ENCODE measurements at places on chromosomes 5 and 9.

- H3K36me3 ChIP-seq, result no peaks in the 10 kb centered on the region
- H3K27me3 ChIP-seq, result no peaks in the 10 kb centered on the region
- H3K4me3 ChIP-seq, result no peak overlapping the region
- no peaks in the 10 kb centered on the region for H3K4me1 ChIP-seq
- no peak overlapping the region for H3K27ac ChIP-seq
- DNase-seq, result no peak
Observed at GRCh38 chr5:170143091-170143490, 37.4 kb downstream of the FOXI1 start.

DNA sequence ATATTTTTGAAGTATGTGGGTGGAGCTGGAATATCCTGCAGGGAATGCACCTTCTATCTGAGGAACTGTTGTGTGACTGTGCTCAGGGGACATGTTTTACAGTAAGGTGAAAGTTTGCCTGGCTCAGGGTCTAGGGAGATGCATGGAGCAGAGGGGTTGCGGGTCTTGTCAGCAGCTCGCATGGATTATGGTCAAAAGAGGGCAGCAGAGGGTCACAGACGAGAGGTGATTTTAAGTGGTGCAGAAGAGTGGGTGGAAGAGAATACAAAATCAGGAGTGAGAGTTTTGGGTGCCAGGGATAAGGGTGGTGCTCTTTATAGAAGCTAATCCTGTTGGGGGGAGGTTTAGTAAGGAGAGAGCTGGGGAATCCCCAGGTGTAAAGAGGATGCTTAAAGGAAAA, 53.5 kb upstream of the GRIN3A start:
- no peak for DNase-seq
- no peaks in the 10 kb centered on the region for H3K27me3 ChIP-seq
- no peak overlapping the region for H3K4me3 ChIP-seq
- no peaks in the 10 kb centered on the region for H3K4me1 ChIP-seq
- H3K27ac ChIP-seq, result no peak overlapping the region
- no peaks in the 10 kb centered on the region for H3K36me3 ChIP-seq

DNA sequence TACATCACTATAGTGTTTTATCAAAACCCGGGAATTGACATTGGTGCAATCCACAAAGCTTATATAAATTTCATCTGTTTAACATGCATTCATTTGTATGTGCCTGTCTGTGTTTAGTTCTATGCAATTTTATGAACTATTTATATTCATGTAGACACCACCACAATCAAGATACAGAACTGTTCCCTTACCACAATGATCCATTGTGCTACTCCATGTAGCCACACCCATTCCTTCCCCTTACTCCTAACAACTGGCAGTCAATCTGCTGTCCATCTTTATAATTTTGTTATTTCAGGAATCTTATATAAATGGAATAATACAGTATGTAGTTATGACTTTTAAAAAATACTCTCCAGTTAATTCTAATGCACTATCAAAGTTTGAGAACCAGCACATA, 389.5 kb downstream of the HTR1A start:
- no peak overlapping the region for H3K4me3 ChIP-seq
- H3K4me1 ChIP-seq, result no peaks in the 10 kb centered on the region
- H3K27ac ChIP-seq, result no peak overlapping the region
- no peak for DNase-seq
- H3K36me3 ChIP-seq, result peaks cover 3% of the 10 kb centered on the region

DNA sequence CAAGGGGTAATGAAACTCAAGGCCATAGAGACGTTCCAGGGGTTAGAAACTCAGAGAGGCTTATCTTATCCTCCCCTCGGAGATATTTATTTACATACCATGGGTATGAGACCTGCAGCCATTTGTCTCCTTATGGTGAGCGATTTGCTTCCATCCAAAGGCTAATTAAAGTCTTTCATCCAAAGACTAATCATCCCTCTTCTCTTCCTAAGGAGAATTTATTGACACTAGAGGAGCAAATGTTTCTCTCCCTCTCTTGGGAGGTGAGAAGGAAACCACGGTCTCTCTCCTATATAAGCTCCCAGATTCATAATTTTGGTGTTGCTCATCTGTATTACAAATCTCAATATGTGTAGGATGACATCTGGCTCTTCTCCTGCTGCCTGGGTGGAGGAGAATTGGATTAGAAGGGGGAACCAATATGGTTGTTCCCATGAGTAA, 31.0 kb upstream of the RPS23 start:
- H3K4me3 ChIP-seq, result no peak overlapping the region
- H3K27ac ChIP-seq, result no peak overlapping the region
- no peaks in the 10 kb centered on the region for H3K4me1 ChIP-seq
- no peaks in the 10 kb centered on the region for H3K27me3 ChIP-seq
- DNase-seq, result no peak

- no peaks in the 10 kb centered on the region for H3K4me1 ChIP-seq
- DNase-seq, result no peak
- no peaks in the 10 kb centered on the region for H3K36me3 ChIP-seq
Observed at GRCh38 chr5:34571677-34572041, 84.5 kb upstream of the RAI14 start.

GRCh38 chr5:103469288-103470040, 93.1 kb downstream of the NUDT12 start:
- no peak overlapping the region for H3K27ac ChIP-seq
- no peak overlapping the region for H3K4me3 ChIP-seq
- DNase-seq, result no peak

- no peaks in the 10 kb centered on the region for H3K4me1 ChIP-seq
- no peaks in the 10 kb centered on the region for H3K36me3 ChIP-seq
- no peak for DNase-seq
Observed at GRCh38 chr9:91157883-91158282, 203.8 kb downstream of the AUH start.

DNA sequence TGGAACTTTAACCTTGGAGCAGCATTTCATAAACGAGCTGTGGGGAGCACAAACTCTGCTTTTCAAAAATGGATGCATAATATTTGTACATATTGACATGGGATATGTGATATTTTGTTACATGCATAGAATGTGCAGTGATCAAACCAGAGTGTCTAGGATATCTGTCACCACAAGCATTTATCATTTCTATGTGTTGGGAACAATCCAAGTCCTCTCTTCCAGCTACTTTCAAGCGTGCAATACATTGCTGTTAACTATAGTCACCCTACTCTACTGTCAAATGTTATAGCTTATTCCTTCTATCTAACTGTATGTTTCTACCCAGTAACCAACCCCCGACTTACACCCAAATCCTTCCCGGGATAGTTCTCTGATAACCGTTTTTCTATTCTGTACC, 15.0 kb upstream of the C5orf58 start:
- no peaks in the 10 kb centered on the region for H3K27me3 ChIP-seq
- H3K27ac ChIP-seq, result no peak overlapping the region
- DNase-seq, result no peak

DNA sequence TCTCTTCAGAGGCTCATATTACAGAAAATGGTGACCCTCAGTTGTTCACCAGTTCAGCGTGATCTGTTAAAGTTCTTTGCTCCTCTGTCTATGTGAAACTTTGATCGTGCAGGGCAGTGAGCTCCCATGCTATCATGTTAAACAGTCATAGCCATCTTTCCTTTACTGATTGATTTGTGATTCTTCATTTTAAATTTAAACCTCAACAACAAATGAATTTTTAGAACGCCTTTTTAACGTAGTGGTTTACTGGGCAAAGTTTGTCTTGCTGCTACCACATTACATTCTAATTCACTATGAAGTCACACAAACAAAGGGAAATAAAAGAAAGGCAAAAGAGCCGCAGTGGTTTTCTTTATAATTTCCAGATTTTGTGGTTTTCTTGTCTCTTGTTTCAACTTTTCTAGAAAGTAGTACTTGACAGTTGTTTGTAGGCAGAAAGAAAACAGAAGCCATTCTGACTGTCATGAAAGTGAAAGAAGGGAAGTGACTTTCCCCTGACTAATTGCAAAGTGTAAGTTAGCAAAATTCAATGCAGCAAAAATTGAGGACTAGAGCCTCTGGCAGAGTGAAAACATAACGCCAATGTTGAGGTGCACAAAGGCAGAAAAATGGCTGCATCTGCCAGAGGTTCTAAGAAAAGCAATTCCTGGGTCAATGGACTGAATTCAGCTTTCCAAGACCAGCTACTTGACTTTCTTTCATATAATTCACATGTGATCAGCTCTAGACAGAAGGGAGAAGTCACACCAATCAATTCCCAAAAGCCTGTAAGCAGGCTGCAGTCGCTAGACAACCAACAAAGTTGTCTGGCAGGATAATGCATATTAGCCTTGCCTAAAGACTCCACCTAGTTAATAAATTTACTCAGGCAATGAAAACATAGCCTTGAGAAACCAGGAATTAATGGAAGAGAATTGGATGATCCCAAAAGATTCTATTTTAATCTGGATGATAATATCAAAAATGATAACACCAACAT, 7.1 kb upstream of the IFNA6 start:
- H3K36me3 ChIP-seq, result no peaks in the 10 kb centered on the region
- H3K4me3 ChIP-seq, result no peak overlapping the region
- no peak overlapping the region for H3K27ac ChIP-seq
- H3K4me1 ChIP-seq, result no peaks in the 10 kb centered on the region

- H3K27me3 ChIP-seq, result no peaks in the 10 kb centered on the region
- peaks cover 21% of the 10 kb centered on the region for H3K36me3 ChIP-seq
- H3K27ac ChIP-seq, result no peak overlapping the region
- DNase-seq, result no peak
Observed at GRCh38 chr5:73901043-73901442, 275.0 kb downstream of the ARHGEF28 start.

- H3K27ac ChIP-seq, result no peak overlapping the region
- no peak for DNase-seq
- H3K4me1 ChIP-seq, result no peaks in the 10 kb centered on the region
- no peak overlapping the region for H3K4me3 ChIP-seq
Observed at GRCh38 chr9:88605512-88606362, 70.8 kb downstream of the NXNL2 start.

DNA sequence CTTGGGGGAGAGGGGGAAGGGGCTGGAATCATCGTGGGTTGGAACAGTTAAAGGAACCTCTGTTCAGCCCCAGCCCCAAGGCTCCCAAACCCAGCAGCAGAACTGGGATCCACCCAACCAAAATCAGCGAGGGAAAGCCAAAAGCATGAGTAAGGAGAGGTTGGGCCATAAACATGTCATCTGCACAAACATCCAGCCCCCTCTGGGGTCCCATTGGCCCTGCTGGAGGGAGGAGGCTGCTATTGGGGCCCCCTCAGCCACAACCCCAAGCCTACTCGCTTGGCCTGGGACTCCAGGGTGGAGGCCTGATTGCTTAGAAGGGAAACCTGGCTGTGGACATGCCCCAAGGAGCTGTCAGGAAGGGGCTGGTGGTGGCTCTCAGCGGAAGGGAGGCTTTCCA, 154.9 kb downstream of the FGF18 start:
- no peaks in the 10 kb centered on the region for H3K4me1 ChIP-seq
- no peak overlapping the region for H3K4me3 ChIP-seq
- H3K27me3 ChIP-seq, result no peaks in the 10 kb centered on the region
- no peak overlapping the region for H3K27ac ChIP-seq
- DNase-seq, result no peak
- no peaks in the 10 kb centered on the region for H3K36me3 ChIP-seq

DNA sequence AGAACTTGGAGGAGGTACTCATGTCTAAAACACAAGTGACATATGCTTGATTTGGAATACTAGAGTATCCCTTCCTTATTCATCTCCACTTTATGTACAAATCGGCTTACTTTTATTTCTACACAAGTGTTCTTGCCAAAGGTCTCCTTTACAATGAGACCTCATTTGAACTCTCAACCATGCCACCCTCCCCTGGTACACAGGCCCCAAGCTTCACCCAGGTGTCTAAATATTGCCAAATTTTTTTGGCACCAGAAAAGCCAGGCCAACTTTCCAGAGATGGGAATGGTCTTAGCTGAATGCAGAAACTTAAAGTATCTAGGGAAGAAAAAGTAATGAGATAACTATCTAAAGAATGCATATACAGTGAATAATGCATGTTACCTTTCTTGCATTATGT, 18.9 kb downstream of the LYSMD3 start:
- H3K4me1 ChIP-seq, result peaks cover 7% of the 10 kb centered on the region
- H3K4me3 ChIP-seq, result no peak overlapping the region
- no peaks in the 10 kb centered on the region for H3K27me3 ChIP-seq
- H3K36me3 ChIP-seq, result no peaks in the 10 kb centered on the region
- no peak overlapping the region for H3K27ac ChIP-seq

DNA sequence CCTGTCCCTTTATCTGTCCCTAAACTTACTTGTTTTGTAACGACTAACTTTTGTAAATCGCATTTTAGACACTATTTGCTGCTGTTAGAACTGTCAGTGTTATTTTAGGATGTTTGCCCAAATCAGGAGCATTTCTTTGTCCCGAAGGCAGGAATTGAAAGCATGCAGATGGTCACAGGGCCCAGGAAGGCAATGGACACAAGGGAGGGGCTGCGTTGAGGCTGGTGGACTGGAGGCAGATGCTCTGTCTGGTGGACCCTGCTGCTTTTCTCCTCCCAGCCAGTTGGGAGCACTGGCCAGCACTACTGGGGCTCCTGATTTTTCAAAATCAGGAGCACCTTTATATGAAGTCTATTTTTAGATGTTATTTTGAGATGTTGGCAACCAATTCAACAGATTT, 31.7 kb downstream of the DOCK2 start:
- H3K27me3 ChIP-seq, result no peaks in the 10 kb centered on the region
- no peak for DNase-seq
- no peaks in the 10 kb centered on the region for H3K36me3 ChIP-seq
- H3K4me1 ChIP-seq, result no peaks in the 10 kb centered on the region
- H3K4me3 ChIP-seq, result no peak overlapping the region

- H3K27me3 ChIP-seq, result no peaks in the 10 kb centered on the region
- no peak overlapping the region for H3K27ac ChIP-seq
- no peaks in the 10 kb centered on the region for H3K4me1 ChIP-seq
- H3K4me3 ChIP-seq, result no peak overlapping the region
Observed at GRCh38 chr5:126847826-126848251, 70.9 kb downstream of the LMNB1 start.

GRCh38 chr5:134945041-134945440, 22.7 kb upstream of the CATSPER3 start:
- H3K4me3 ChIP-seq, result no peak overlapping the region
- no peak overlapping the region for H3K27ac ChIP-seq
- H3K27me3 ChIP-seq, result no peaks in the 10 kb centered on the region

DNA sequence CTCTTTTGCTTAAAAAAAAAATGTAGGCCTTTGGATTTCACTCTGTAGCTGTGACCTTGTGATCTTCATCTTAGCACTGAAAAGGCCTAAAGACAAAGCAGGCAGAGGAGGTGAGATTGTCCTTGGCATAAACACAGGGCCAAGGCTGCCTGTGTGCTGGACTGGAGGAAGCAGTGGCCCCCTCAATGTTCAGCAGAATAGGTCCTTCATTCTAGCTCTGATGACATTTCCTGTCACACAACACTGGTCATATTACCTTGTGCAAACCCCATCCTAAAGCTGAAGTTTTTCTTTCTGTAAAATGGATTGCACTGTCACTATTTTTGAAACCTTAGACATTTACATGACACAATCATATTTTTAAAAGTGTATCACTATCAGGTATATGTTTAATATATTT, 147.4 kb downstream of the INSYN2B start:
- no peak overlapping the region for H3K27ac ChIP-seq
- no peaks in the 10 kb centered on the region for H3K36me3 ChIP-seq
- no peak overlapping the region for H3K4me3 ChIP-seq
- no peaks in the 10 kb centered on the region for H3K4me1 ChIP-seq
- DNase-seq, result no peak

GRCh38 chr9:100111235-100111634, 12.2 kb downstream of the INVS start:
- peak; percentile 78 for DNase-seq
- no peaks in the 10 kb centered on the region for H3K4me1 ChIP-seq
- H3K27me3 ChIP-seq, result no peaks in the 10 kb centered on the region
- H3K27ac ChIP-seq, result no peak overlapping the region
- H3K4me3 ChIP-seq, result no peak overlapping the region

- no peaks in the 10 kb centered on the region for H3K27me3 ChIP-seq
- DNase-seq, result no peak
- H3K27ac ChIP-seq, result no peak overlapping the region
Observed at GRCh38 chr5:124990723-124991122, 244.3 kb upstream of the ZNF608 start.

Measured in pancreas (tissue), 10 donors.